Activated CD8-positive, alpha-beta memory T cell treated with anti-CD3 and anti-CD28 coated beads for 1 hour (primary cell): ENCODE measurements at places on chromosomes 4 and X.

- no peak for DNase-seq
Observed at GRCh38 chr4:78119698-78120097, 62.6 kb downstream of the FRAS1 start.

- no peak for DNase-seq
Observed at GRCh38 chr4:112927544-112927943, 121.9 kb upstream of the ANK2 start.

GRCh38 chrX:116009346-116009745, 161.2 kb upstream of the AGTR2 start:
- DNase-seq: no peak

- no peak for DNase-seq
Observed at GRCh38 chrX:72110051-72110875, 21.5 kb downstream of the RTL5 start.

DNA sequence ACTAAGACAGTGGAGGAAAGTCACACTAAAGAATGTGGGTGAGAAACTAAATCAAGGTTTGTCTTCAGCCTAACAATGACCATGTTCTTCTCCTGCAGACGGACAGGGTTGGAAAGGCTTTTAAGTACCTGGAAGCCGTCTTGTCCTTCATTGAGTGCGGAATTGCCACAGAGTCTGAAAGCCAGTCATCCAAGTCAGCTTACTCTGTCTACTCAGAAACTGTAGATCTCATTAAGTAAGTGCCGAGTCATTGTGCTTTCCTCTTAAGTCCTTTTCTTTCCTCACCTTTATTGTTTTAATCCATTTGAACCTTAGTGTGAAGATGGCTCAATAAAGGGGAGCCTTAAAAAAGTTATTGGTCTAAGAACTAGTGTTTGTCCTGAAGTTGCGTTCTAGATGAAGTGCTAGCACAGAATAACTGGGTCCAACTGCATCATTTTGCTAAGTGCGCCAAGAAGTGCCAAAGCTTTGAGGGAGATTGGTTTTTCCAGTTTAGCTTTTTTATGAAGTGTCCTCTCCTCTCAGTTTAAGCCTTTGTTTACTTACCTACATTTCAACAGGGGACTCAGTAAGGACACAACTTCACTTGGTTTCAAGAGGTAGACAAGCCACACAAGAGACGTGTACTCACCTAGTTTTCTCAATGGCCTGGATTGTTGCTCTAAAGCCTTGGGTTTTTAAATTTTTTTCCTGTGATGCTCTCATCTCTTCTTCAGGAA, 89.3 kb downstream of the KLHL8 start:
- no peak for DNase-seq

- DNase-seq: no peak
Observed at GRCh38 chr4:41214825-41215146, 444 bp upstream of the APBB2 start.

DNA sequence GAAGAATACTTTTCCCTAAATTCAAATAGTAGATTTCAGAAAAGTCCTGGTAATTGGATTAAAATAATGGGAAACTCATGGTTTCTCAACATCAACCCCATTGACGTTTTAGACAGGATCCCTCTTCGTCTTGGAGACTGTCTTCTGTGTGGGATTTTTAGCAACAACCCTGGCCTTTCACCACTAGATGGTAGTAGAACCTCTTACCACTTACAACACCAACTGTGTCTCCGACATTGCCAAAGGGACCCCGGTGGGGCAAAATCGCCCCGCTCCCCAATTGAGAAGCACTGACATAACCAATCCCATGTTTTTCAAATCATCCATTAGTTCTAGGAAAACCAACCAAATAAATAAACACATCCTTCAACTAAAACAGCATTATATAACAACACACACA, 16.9 kb upstream of the ANOS1 start:
- DNase-seq: no peak

GRCh38 chr4:82851318-82851717, 39.6 kb downstream of the SEC31A start:
- no peak for DNase-seq
